Breast epithelium (tissue), 4 donors: ENCODE measurements at places on chromosomes 13 and 19. TPM values are rescaled to one million over a fixed set of nuclear protein-coding genes. Genes with fewer than 3 reads are reported as not detected.

DNA sequence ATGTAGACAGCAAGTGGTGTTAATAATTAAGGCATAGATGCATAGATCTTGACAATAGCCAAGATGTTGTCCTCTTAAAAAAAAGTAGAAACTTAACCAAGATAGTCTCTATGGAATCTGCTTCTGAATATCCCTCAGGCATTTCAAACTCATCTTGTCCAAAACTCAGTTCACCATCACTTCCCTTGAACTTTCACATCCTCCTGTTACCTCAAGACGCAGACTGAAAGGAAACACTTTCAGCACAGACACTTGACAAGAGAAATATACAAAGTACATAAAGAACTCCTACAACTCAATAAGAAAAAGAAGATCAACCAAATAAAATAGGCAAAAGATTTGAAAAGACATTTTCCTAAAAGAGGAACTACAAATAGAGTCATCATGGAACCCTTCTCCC, 451.1 kb downstream of the FOXO1 start:
- DNase-seq = no peak

Gene ELSPBP1
- not detected for total RNA-seq

Gene SHISA2
- total RNA-seq = 0.64 TPM

GRCh38 chr13:50599046-50599445, 244.4 kb downstream of the DLEU7 start:
- DNase-seq = no peak

DNA sequence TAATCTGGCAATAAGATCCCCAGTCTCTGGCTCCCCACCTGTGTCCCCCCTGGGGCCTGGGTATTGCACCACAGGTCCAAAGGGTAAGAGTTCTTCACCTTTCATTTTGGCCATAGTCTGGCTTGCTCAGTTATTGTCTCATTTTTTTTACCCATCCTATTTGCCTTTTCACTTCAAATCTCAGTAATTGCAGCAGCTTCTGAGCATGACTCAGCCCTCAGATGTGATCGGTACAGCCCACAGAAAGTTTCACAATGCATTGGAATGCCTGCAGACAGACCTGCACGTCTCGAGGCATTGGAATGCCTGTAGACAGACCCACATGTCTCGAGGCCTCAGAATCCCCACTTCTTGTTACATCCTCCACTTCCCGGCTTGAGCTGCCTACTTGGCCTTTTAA, 173.6 kb downstream of the NUFIP1 start:
- no peak for DNase-seq

Gene ZNRF4
- total RNA-seq = not detected

Gene REEP6
- total RNA-seq = 4.3 TPM

- DNase-seq = no peak
Observed at GRCh38 chr13:67137044-67137735, 92.9 kb downstream of the PCDH9 start.

Gene DHDH
- 1.3 TPM for total RNA-seq

GRCh38 chr19:1223018-1223855, 14.6 kb downstream of the CBARP start:
- no peak for DNase-seq

Gene CYP2F1
- not detected for total RNA-seq

Gene LAIR2
- total RNA-seq = not detected

GRCh38 chr13:32115066-32115465, 83.5 kb downstream of the FRY start:
- DNase-seq = no peak

GRCh38 chr13:73262862-73263627, 204.2 kb downstream of the KLF5 start:
- DNase-seq = no peak

Gene RETN
- total RNA-seq = not detected

- DNase-seq = no peak
Observed at GRCh38 chr19:41753936-41754529, 1.3 kb upstream of the CEACAM6 start.

- DNase-seq = no peak
Observed at GRCh38 chr13:23725922-23726321, 155.7 kb downstream of the TNFRSF19 start.

Gene RNF113B
- not detected for total RNA-seq

- no peak for DNase-seq
Observed at GRCh38 chr19:56720281-56720680, 48.7 kb upstream of the ZNF835 start.

Gene GIPC3
- 0.64 TPM for total RNA-seq
